ENCODE measurements at places on chromosomes 4 and X.
A peak's percentile ranks its signal among the peaks of the same experiment; 100 is the strongest.

- no peak for DNase-seq
Observed at GRCh38 chrX:50721764-50722521, 92.1 kb downstream of the SHROOM4 start.

- DNase-seq = no peak
Observed at GRCh38 chrX:154334496-154334895, 38.9 kb downstream of the TKTL1 start.

- DNase-seq = no peak
Observed at GRCh38 chr4:168766604-168767316, 243.3 kb downstream of the CBR4 start.

GRCh38 chr4:150283689-150284088 lies 205.4 kb downstream of the DCLK2 start:
- DNase-seq = no peak

DNA sequence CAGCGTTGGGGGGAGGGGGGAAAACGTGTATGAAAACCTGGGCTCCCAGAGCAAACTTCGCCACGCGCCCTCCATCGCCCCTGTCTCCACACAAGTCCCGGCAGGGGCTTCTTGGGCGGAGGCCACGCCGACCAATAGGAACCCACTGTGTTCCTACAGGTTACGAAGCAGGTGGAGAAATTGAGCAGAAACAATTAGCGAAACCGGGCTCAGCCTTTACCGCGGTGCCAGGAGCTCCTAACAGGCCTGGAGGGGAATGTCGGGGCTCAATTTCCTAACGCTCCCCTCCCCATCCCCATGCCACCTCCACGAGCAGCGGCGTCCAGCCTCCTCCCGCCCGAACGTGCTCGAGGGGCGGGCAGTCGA lies 589 bp upstream of the KIT start:
- no peak for DNase-seq

DNA sequence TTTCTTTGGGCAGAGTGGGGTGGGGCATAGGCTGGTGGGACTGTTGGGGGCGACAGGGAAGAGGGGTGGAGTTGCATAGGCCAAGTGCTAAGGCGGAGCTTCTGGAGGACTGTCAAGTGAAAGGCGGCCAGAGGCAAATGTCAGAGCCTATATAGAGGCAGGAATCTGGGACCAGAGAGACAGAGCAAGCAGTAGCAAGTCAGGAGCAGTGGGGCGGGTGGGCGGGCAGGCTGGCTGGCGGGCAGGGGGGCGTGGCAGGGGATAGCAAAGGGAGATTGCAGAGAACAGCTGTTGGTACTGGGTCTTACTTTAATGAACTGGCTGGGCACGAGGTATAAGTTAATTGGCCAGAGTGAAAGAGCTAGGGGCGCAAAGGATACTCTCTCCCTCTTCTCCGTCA lies 89.8 kb downstream of the RTL9 start:
- no peak for DNase-seq

- DNase-seq = no peak
Observed at GRCh38 chr4:79308971-79309370, 16.9 kb downstream of the NAA11 start.

DNA sequence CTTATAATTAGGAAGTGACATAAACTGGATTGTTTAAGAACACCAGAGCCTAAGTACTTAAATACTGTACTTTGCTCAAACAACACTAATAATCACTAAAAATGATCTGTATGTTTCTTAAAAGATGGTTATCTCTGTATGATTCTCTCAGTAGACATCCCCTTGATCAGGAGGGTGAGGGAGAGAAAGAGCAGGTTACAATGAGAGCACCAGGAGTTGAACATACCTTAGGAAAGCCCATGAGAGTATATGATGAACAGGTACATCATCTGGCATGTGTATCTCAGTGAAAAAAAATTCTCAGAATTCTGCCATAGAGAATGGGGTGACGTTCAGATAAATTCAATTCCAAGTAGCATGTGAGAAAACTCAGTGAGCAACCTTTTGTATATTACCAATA lies 59.9 kb upstream of the IL2 start:
- DNase-seq = no peak

- no peak for DNase-seq
Observed at GRCh38 chr4:74890341-74890740, 42.6 kb upstream of the PARM1 start.

DNA sequence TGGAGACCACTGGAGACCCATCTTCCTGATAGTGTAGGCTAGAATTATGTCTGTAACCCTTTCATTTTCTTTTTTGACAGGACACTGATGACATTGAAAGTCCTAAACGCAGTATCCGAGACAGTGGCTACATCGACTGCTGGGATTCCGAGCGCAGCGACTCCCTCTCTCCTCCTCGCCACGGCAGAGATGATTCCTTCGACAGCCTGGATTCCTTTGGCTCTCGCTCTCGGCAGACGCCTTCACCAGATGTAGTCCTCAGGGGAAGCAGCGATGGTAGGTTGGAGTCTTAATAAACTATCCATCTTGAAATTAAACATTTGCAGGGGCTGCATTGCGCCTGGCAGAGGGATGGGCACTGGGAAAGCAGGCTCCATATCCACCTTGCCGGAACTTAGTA lies 75.4 kb downstream of the LIMCH1 start:
- peak; percentile 41 for DNase-seq

Measured in iPS-NIHi11 (cell line).